ENCODE measurements at places on chromosomes 6 and 20.

- no peak for DNase-seq
These were observed 114.1 kb upstream of the HDDC2 start for GRCh38 chr6:125415913-125416312.

GRCh38 chr20:62159839-62160238 is 16.3 kb downstream of the SS18L1 start:
- peak; percentile 39 for DNase-seq

DNA sequence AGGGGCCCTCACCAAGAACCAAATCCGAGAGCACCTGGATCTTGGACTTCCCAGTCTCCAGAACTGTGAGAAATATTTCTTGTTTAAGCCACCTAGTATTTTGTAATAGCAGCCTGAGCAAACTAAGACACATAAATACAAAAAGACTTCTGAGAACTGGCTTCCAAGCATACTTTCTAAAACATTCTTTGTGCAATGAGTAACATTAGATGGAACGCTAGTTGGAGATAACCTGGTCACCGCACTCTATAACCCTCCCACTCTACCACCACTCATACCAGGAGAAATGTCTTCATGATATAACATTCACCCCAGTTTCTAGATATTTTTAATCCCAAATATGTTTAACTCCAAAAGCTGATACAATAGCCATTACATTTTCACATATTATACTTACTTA is 169.5 kb upstream of the THEMIS start:
- DNase-seq: no peak

GRCh38 chr20:43068482-43068881 is 121.2 kb downstream of the PTPRT start:
- DNase-seq: no peak

DNA sequence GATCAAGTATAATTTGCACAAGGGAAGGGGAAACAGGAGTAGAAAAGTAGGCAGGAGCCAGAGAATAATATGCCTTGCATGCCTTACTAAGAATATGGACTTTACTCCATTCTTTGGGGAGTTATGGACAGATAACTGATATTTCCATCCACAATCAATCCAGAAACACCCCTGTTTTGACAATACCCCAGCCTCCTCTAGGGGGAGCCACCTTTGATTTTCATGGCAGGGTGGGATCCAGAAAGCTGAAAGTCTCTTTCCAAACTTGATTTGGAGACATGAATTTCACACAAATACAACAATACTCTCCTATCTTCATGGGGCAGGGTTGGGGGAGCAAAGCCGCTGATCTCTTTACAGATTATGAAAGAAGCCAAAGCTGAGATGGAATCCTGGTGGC is 404.1 kb downstream of the FOXA2 start:
- DNase-seq: no peak

GRCh38 chr6:157092736-157093135 is 230.6 kb downstream of the TMEM242 start:
- no peak for DNase-seq

DNA sequence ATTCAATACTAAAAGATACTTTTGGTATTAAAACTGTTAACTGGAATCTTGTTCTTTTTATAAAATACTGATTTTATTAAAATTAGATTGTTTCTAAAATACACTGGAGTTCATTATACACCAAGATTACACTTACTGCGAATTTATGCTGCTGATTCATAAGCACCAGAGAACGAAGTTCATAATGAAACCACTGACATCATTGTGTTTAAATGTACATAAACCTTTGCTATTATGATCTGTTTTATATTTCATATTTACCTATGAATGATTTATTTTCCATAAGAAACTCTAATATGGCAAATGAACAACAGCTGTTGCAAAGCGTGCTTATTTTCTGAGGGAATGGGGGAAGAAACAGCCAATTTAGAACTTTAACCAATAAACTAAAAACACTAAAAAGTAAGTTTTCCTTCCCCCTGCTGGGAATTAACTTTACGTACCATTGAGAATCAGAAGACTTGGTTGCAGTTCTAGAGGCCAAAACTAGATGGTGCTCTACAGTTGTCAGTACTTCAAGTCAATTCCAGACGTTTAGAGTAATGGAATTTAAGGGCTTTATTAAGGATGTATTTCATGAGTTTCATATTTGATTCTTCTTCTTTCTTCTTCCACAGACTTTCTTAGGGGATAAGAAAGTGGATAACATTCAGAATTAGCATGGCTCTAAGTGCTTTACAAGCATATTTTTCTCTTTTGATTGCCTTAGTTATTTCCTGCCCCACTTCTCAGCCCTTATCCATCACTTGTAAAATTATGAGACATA is 30.8 kb upstream of the COL19A1 start:
- DNase-seq: peak; percentile 29

DNA sequence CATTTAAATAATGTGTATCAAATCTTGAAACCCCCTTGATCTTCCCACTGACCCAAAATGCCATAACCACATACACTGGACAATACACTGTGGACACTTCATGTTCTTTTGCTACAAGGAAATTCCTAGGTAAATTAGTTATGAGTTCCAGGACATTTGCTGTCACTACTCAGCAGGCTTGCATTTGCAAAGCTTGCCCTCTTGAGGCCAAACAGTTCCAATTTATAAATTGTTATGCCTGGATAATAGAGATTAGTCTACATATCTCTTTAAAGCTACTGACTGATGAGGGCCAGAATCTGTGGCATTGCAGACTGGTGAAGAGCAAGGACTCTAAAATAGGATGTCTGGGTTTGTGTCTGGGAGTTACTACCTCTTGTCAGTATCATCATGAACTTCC is 17.4 kb upstream of the RAB32 start:
- DNase-seq: no peak

GRCh38 chr20:49706630-49707091 is 7.0 kb downstream of the B4GALT5 start:
- DNase-seq: no peak

DNA sequence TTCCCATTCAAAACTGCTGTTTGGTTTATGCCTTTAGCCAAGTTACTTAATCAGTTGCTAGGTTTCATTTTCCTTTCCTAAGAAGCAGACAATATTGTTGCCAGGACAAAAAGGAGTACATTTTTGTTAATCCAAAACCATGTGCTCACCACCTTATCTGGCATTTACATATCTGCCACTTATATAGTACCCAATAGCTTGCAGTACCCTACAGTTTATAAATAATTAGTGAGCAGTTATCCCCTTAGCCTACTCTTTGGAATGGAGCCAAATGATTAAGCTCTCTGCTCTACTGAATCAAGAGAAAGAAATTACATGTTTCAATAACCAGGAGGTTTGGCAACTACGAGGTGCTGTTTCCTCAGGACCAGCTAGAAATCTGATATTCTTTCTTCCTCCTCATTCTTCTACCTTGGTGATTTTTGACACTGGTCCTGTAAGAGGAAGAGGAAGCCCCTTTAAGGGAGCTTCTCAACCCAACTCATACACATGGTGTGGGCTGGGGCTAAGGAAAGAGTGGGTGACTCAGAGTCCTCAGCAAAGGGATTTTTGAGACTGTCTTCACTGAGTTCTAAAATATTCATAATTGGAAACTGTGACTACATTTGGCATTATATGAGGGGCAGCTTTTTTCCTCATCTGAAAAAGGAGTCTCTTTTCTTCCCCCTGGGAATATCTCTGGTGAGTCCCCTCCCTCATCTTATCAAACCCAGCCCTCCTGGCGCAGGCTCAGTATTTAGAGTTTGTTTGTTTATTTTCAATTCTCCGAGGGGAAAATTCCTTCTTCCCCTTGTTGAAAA is 1.5 kb downstream of the ZNFX1 start:
- DNase-seq: peak; percentile 60

DNA sequence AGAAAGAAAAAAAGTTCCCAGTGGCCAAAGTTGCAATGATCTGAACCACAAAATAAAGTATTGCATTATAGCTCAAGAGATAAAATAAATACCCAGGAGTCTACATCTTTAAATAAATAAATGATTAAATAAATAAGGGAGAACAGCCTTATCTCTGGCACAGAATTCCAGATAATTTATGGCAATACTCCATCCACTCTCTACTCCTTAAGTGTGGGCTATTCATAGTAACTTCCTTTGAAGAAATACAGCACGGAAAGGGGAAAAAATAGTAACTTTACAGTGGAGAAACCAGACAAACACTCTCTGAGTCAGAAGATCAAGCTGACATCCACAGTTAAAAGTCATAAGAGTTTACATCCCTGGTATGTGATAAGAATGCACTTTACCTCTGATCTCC is 11.6 kb downstream of the AURKA start:
- no peak for DNase-seq

GRCh38 chr6:108285381-108285780 is 9.5 kb upstream of the AFG1L start:
- no peak for DNase-seq

DNA sequence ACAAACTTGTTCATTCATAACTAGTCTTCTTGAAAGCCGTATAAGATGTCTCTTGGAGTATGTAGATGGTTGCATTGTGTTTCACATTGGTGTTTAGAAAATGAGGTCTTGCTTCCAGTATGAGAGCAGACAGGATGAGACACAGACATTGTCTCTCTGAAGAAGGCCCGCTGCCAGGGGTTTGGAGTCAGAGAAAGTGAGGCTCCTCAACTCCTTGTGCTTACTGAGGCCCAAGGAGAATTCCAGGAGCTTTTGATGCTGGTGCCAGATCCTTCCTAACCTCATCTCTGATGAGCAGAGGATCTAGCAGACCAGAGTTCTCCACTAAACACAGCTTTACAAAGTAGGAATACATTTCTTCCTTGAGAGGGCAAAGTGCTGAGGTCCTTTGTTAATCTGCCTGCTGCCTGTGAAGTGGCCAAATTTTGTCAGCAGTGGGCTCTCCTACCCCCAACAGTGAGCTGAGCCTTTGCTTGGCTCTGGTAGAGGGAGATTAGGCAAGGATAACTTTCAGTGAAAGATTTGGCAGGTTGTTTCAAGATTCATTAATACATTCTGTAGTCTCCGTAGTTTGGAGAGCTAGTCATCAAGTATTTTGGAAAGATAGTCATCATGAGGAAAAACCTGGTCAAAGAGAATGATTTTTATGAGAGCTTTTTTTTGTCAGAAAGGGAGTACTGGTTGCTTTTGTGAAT is 9.7 kb downstream of the MAPRE1 start:
- peak; percentile 14 for DNase-seq

DNA sequence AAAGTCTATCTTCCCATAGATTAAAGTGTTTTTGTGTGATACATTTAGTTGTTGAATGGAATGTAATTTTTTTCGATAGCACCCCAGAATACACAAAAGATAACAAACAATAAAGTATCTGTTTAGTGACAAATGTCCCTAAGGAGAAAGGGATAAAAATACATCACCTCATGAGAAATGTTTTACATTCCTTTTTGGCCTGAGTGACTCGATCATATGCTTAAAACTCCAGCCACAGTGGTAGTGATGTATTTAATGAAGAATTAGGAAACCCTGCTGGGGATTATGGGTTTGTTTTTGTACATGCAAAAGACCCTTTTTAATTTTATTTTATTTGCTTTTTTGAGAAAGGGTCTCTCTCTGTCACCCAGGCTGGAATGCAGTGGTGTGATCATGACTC is 4.3 kb upstream of the SGK1 start:
- DNase-seq: no peak

- no peak for DNase-seq
These were observed 58.4 kb downstream of the HIVEP2 start for GRCh38 chr6:142886431-142887170.

DNA sequence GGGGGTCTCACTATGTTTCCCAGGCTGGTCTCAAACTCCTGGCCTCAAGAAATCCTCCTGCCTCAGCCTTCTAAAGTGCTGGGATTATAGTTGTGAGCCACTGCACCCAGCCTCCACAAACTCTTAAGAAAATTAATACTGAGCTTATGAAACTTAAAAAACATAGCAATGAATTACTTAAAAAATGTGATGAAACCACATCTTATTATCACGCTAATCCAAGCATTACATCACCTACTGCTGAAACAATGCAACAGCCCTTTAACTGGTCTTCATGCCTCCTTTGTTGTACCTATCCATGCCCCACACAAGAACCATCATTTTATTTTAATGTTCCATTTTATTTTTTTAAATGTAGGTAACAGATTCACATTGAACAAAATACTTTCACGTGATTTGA is 24.9 kb downstream of the SESN1 start:
- DNase-seq: no peak

- no peak for DNase-seq
These were observed 20.7 kb downstream of the SERPINB6 start for GRCh38 chr6:2950713-2951112.

GRCh38 chr6:121492536-121492935 is 57.1 kb downstream of the GJA1 start:
- DNase-seq: no peak

DNA sequence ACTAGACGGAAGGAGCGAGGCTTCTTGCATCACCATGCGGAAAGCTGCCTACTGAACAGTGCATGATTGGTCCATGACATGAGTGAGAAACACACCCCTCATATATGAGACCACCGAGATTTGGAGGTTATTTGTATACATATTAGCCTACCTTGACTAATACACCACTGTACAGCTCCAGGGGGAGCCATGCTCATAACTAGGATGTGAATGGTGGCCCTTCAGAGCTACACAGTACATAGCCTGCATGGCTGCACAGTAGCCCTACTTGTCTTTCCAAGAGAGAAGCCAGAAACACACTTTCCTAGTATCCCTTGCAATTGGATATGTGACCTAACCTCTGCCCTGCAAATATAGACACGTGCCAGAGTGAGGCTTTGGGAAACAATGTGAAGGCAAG is 21.8 kb upstream of the MCUR1 start:
- no peak for DNase-seq

GRCh38 chr6:49264496-49264895 is 198.6 kb downstream of the MMUT start:
- DNase-seq: no peak

All from CD4-positive, alpha-beta T cell treated with Interleukin-6 for 4 hours (primary cell).